Thoracic aorta (tissue), 2 donors: ENCODE measurements at places on chromosomes 2 and 18. TPM values are rescaled to one million over a fixed set of nuclear protein-coding genes. Genes with fewer than 3 reads are reported as not detected.

DNA sequence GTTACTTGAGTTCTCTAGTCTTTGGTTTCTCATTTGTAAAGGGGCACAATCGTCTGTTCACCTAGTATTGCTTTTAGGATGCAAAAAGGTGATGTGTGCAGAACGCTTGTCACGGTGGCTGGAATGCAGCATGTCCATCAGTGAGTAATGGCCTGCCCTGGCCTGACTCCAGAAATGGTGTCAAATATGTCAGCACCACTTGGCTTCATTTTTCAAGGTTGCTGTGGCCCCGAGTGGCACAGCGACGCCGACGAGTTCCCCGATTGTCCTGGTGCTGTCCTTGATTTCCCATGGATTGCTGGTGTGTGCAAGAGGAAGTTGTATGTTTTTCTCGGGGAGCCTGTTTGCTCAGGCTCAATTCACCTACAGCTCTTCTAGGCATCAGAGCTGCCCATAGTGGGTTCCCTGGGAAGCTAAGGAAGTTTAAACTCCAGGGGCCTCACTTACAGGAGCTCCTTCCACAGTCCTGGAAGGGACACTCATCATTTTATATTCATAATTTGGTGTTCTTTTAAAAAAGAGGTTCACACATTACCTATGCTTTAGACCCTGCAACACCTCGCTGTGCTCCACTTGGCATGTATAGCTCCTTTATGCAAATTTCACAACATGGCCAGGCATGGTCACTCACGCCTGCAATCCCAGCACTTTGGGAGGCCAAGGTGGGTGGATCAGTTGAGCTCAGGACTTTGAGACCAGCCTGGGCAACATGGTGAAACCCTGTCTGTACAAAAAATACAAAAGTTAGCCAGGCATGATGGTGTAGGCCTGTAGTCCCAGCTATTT lies 25.6 kb upstream of the ZNF407 start:
- DNase-seq = no peak

- DNase-seq = no peak
Measured at GRCh38 chr18:44181951-44182747, 498.5 kb upstream of the SETBP1 start.

DNA sequence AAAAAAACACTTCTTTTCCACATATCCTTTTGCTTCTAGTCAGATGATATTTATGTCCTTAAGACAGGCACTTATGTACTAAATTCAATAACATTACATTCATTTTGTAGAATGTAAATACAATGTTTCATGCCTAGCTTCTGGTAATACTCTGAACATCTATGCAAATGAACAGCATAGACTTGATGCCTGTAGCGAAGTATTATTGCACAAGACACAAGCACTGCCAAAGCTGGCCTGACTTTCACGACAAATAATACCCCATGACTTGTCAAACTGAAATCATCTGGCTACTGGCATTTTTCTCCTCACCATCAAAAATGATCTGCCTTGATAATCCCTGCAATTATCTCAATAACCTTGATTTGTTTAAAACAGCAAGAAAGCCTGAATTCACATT lies 101.3 kb downstream of the L3MBTL4 start:
- no peak for DNase-seq

LGALSL gene
- 15.8 TPM for total RNA-seq

GPR17 gene
- total RNA-seq = not detected

FAM124B gene
- 1.1 TPM for total RNA-seq
